Stimulated activated CD8-positive, alpha-beta memory T cell treated with anti-CD3 and anti-CD28 coated beads, Interleukin-4, amount 100 ng/mL, for 4 hours (primary cell): ENCODE measurements at places on chromosomes 12 and 14.

DNA sequence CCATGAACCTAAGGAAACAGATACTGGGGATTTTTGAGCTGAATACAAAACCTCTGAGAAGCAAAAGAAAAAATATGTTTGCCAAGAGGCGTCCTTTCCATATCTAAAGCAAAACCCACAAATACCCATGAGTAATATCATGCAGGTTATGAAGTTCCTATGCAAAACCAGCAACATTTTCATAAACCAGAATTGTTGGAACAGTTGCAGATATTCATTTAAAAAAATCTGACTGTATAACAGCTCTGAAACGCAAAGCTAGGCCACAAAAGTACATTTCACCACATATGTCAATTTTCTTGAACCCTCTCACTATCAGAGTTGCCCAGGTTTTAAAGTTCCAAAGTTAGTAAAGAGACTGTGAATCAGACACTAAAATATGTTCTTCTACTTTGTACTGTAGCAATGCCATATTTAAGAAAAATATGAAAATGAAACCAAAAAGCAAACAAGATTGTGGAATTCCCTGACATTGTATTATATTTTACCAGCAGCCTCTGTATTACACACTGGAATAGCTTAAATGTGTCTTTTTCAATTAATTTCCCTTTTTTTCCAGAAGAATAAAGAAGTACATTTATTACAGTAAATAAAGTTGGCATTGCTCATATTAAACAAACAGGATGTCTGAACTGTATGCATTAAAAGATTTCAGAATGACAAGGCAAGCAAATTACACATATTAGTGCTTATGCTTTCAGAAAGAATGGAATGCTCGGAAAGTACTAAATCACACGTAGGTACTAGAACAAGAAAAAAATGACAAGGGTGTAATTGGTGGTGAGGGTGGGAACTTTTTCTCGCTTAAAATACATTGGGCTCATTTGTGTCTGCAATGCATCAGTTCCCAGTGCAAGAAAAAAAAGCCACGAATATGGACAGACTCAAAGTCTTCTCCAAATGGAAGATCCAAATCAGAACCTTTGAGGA is 33.6 kb upstream of the HIF1A start:
- DNase-seq, result no peak

- no peak for DNase-seq
Observed at GRCh38 chr12:100229036-100229635, 28.5 kb downstream of the ACTR6 start.

DNA sequence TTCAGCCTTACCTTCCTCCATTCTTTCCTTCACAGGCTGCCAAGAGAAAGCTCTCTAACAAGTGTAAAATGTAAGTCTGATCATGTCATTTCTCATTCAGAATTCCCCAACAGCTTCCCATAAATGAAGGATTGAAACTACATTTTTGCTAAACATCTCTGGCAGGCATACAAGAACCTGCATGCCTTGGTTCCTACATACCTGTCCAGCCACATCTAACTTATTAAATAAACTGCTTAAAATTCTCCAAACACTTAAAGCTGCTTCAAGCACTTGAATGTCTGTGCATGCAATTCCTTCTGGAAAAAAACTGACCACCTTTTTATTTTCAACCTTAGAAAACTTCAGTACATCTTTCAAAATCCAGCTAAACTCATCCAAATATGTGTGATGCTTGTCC is 84.4 kb upstream of the DCN start:
- no peak for DNase-seq

DNA sequence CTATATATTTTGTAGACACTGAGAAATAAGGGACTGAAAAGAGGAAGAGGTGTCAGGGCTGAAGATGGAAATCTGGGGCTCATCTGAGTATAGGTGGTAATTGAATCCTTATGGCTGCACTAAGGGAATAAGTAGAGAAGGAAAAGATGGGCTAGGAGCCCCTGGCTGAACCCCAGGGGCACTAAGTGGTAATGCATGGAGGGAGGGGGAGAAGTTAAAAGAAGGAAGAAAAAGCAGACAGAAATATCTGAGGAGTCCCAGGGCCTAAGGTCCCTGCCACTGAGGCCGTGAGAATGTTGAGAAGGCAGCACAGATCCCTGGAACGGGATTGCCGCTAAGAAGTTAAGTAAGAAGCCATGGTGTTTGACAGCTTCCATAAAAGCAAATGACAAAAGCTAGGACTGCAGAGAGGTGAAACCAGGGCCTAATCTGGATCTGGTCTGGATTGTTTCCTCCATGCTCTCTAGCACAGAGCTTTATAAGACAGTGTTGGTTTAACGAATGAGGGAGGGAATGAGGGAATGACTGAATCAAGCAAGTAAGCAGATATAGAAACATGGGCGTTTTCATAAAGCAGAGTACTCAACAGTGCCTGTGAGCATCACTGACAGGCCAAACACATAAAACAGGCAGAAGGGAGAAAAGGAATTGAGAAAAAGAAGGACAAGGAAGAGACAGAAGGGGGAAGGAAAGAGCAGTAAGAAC is 92.9 kb downstream of the HMGA2 start:
- DNase-seq, result no peak

- DNase-seq, result no peak
Observed at GRCh38 chr12:28787151-28787550, 361.9 kb upstream of the FAR2 start.

- DNase-seq, result no peak
Observed at GRCh38 chr14:38056270-38056669, 151.4 kb upstream of the SSTR1 start.

GRCh38 chr12:54304187-54304810 is 3.5 kb upstream of the NFE2 start:
- no peak for DNase-seq

DNA sequence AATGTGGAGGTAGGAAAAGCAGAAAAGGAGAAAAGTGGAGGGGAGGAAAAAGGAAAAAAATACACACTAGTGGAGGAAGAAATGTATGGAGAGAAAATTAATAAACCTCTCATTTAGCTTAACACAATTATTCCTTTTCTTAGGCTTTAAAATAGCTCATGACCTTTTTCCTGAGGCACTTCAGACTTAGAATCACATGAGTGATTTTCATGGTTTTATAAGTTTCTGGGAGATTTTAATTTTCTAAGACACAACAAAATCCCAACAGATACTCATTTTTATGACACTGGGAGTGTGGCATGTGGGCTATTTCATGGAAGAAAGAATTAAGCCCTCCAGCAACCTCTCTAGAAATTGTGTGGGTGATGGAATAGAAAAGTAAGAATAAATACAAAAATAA is 214.7 kb downstream of the CPNE8 start:
- no peak for DNase-seq

GRCh38 chr12:131104463-131105350 is 151.0 kb downstream of the ADGRD1 start:
- peak; percentile 48 for DNase-seq

- no peak for DNase-seq
Observed at GRCh38 chr14:83196236-83196635, 1662.6 kb upstream of the SEL1L start.

DNA sequence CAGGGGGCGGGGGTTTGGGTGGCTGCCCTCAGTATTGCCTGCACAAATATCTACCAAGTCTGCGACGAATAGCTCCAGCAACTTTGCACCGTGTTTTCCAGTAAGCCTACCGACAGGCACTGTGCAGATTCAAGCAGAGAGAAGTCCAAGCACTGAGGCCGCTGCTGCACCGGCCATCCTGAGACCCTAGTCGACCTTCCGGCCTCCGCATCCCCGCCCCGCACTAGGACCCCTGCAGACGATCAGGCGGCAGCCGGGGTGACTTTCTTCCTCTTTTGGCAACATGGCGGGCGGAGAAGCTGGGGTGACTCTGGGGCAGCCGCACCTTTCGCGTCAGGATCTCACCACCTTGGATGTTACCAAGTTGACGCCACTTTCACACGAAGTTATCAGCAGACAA is at the start of gene EIF2S3B:
EIF2S3B (plus strand) TSS at position 271 of the 400 bp plus-strand sequence; CDS start at position 284, 13 bp downstream.
- DNase-seq, result no peak
